ENCODE measurements at places on chromosomes 6 and 20. TPM values are rescaled to one million over a fixed set of nuclear protein-coding genes. Genes with fewer than 3 reads are reported as not detected.
A peak's percentile ranks its signal among the peaks of the same experiment; 100 is the strongest.

The RSPH4A gene
- total RNA-seq, result not detected

The MAFB gene
- total RNA-seq, result 0.03 TPM

- DNase-seq, result no peak
Observed at GRCh38 chr20:41524980-41525613, 93.1 kb downstream of the CHD6 start.

- no peak for DNase-seq
Observed at GRCh38 chr6:105600336-105601260, 197.7 kb upstream of the PREP start.

GRCh38 chr6:112606656-112607435 is 259.7 kb downstream of the RFPL4B start:
- no peak for DNase-seq

- DNase-seq, result no peak
Observed at GRCh38 chr20:60255866-60256265, 297.6 kb downstream of the CDH26 start.

DNA sequence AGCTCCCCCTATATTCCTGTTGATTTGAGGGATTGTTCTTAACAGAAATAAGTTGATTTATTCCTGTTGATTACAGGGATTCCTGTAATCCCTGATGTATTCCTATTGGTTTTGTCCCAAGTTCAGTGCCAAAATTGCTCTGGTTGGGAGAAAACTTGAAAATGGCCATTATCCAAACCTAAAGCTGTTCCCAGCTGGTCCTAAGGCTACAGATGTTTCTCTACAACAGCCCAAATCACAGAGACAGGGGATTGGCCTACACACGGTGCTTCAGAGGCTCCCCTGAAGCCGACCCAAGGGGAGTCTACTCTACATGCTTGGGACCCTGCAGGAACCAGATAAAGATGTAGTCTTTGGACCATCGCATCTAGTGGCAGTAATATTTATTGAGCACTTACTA is 99.0 kb upstream of the AKAP12 start:
- DNase-seq, result no peak

- DNase-seq, result peak; percentile 64
Observed at GRCh38 chr6:154932515-154933027, 62.5 kb upstream of the TIAM2 start.

DNA sequence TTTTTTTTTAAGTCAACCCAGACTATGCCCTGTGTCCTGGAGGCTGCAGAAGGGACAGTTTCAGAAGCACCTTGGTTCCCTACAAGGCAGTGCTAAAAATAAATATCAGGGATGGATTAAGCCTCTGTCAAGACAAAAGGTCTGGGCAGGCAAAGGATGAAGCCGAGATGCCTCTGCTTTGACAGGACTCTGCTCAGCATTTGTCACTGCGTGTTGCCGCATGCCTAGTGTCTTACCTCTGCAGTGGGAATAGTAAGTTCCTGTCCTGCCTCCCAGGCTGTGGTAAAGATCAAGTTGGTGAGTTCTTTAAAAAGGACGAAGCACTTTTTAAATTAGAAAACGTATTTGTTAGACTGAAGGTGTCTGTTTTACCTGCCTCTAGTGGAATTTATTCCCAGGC is 15.1 kb downstream of the AAR2 start:
- no peak for DNase-seq

DNA sequence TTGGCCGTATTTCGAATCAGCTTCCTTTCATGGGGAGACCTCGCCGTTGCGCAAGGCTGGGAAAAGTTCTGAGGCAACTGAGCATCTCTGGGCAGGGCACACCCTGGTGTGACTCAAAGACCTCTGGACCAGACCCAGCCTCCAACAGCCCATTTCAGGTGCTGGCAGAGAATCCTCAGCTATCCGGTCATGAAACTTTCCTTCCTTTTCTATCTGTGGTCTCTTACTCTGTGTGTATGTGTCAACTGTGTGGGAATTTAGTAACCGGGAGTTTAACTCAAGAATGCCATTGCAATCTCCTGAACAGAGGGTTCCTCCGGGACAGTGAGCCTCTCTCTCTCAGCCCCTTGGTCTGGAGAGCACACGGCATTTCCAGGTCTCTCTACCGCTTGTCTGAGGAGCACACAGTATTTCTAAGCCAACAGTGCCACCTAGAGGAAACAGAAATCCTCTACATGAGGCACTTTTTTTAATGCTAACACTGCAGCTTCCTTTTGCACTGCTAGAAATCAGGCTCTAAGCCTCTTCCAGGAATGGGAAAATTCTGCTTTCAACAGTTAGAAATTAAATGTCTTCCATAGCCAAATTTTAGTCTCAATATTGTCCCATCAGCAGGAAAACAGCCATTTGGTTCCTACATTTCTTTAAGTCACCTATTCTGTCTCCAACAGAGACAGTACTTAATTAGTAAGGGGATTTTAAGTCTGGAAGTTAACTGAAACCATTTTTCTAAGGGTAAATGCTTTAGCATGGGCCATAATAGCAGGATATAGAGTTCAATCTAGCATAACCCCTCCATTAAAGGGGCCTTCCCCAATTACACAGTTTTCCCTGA is 32.7 kb downstream of the PLN start:
- no peak for DNase-seq

GRCh38 chr6:33700391-33701050 is 11.0 kb downstream of the UQCC2 start:
- peak; percentile 65 for DNase-seq

The MRPL14 gene
- total RNA-seq, result 119 TPM

The RAET1L gene
- total RNA-seq, result not detected

The CST5 gene
- total RNA-seq, result not detected

- no peak for DNase-seq
Observed at GRCh38 chr20:57769756-57770155, 59.9 kb upstream of the PMEPA1 start.

GRCh38 chr6:153023977-153024708 is 21.6 kb upstream of the MTRF1L start:
- peak; percentile 27 for DNase-seq

DNA sequence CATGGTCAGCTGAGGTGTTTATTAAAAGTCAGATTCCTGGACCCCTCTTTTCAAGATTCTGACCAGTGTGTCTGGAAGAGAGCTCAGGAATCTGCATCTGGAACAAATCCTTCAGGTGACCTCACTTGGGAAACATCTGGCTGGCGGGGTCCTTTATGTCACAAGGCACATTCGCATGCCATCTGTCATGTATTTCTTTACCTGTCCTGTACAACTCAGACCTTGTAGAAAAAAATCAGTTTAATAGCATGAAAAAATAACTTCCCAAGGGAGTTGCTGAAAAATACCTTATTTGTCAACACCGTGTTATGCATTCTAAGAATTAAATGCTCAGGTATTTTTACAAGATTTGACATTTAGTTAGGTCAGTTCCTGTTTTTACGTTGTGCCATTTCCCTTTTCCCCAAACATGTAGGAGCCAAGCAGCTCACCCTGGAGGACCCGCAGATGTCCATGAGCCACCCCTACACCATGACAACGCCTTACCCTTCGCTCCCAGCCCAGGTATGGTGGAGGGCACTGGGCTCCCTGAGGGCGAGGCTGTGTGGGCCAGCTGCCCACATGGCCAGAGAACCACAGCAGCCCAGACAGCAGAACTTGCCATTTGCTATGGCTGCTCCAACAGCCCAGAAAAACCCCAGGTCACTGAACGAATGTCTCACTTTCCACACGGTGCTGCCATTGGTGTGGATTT is 4.0 kb downstream of the IRF4 start:
- DNase-seq, result no peak

DNA sequence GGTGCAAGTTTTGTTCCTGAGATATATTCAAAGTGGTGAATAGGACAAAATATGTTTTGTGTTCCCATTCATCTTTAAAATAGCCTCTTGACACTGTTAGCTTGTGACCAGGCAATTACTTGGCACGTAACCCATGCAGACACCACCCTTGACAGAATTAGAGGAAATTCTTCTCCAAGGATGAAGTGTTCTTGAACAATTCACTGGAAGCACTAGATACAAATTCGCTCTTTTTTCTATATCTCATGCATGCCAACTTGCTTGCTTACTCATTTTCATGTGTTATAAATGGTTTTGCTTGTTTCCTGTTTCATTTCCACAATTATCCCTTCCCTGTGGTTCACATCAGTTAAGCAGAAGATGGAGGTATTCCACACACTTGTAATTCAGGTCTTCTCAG is 105.2 kb upstream of the MAN1A1 start:
- no peak for DNase-seq

- no peak for DNase-seq
Observed at GRCh38 chr6:13559968-13560650, 14.3 kb upstream of the SIRT5 start.

The IYD gene
- total RNA-seq, result not detected

DNA sequence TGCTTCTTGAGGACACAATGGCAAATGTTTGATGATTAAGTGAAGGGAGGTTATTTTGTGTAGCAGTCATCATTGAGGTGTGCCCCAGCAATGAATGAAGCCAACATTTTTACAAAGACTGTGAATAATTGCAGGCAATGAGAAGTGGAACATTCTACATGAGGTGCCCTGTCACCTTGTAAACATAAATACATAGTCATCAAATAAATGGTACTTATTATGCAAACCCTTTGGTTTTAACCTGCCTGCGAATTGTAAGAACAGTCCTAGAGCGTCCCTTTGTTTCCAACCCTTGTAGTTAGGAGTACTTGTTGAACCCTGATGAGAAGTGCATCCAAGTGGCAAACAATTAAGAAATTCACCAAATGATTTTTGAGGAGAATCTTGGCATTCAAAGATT is 7.1 kb upstream of the KIZ start:
- DNase-seq, result no peak

- no peak for DNase-seq
Observed at GRCh38 chr20:57773059-57773815, 63.4 kb upstream of the PMEPA1 start.

The TP53TG5 gene
- total RNA-seq, result not detected

The CAPN11 gene
- not detected for total RNA-seq

DNA sequence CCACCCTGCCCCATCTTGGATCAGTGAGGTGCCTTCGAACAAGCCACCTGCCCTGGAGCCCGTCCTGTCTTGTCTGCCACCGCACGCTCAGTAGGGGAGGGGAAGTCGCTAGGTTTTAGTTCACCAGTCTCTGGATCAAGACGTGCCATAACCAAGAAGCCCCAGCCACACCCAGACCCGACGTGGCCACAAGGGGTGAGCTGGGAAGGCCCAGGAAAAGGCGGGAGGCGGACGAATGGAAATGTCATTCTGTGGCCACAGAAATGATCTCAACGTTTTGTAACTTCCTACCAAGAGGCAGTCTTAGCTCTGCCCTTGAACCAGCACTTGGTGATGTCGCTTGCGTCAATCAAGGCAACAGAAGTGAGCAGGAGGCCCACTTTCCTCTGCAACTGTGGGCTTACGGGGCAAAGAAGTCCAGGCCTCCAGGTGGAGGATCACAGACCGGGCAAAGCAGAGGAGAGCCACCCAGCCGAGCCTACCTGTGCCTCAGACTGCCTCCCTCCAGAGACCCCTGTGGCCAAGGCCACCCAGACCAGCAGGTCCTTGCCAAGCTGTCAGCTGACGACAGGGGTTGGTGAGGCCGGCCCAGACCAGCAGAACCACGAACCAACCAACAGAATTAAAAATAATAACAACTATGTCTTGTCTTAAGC is 14.5 kb downstream of the GMEB2 start:
- DNase-seq, result no peak

DNA sequence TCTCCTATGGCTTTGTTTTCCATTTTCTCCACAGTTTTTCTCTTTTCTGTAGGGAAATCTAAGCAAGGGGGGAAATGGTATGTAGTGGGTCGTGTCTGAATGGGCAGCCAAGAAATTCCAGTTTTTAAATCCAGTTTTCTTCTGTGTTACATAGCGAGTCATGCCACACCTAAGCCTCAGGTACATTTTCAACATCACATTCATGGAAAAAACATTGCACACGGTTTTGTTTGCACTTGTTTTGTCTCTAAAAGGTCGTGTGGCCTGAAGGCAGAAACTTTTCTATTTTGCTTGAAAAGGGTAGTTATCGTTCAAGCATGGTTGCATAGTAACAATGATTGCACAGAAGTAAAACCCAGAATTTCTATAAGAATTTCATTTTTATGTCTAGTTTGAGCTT is 70.5 kb downstream of the MOXD1 start:
- no peak for DNase-seq

DNA sequence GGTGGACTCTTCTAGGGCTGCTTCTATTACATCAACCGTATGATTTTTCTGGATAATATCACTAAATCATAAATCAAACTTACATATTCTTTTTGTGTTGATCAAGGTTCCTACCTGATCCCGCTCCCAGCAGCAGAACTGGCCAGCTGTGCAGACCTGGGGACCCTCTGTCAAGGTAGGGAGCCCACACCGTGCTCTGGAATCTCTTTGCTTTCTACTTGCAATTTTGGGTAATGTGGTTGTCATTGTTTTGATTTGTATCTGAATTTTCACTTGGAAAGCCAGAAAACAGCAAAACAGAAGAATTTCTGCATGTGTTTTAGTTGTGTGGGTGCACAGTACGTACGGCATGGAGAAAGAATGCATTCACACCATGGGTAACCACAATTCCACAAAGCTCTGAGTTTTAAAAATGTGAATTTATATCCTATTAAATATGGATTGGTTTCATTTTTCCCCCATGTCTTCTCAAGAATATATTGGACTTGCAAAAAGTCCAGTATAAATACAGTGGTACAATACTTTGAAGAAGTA is 80.1 kb downstream of the ADGRG6 start:
- no peak for DNase-seq

The CUL9 gene
- 15.7 TPM for total RNA-seq

DNA sequence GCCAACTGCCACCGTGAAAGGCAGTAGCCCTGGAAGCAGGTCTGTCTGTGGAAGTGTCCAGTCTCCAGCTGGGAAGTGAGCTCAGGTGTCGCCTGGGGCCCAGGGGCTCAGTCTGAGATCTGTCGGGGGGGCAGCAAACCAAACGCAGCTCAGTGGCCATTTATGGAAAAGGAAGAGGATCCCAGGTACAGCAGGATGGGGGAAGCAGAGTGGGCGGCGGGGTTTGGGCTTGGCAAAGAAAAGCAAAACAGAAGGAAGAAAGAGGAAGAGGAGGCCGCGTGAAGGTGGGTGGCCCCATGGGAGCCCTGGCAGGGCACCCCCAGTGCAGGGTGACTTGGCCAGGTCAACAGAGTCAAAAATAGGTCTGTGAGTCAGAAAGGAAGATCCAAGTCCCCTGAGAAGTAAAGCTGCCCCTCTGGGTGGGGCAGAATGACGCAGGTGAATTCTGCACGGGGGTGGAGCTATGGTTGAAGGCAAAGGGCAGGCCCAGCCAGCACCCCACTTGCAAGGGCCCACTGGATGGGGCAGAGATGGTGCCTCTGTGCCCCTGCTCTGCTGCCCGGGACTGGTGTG is 5.3 kb downstream of the PXDC1 start:
- DNase-seq, result no peak

GRCh38 chr20:49029203-49029602 is 16.9 kb upstream of the CSE1L start:
- no peak for DNase-seq

DNA sequence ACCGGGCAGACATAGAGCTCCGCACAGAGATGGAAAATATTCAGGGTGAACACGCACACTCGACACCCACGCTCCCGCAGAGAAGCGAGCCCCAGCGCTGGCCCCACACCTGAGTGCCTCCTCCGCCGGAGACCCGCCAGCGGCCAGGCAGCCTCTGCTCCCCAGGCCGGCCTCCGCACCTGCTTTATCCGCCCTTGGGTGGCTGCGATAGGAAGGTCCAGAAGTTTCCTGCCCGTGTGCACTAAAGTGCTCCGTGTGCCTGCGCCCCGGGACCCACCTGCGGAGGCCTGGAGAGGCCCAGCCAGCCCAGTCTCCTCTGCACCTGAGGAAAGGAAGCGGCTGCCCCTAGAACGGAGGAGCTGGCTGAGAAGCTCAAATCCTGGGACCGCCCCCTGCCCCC is 10.8 kb upstream of the FOXC1 start:
- DNase-seq, result no peak

The ULBP2 gene
- 8.8 TPM for total RNA-seq

The MCM9 gene
- 4.8 TPM for total RNA-seq

GRCh38 chr6:26431258-26432172 is 8.8 kb upstream of the BTN3A3 start:
- no peak for DNase-seq

Measured in Caki2 (cell line).